Cardiac fibroblast (primary cell): ENCODE measurements at places on chromosomes 13 and 19.

- DNase-seq, result peak; percentile 52
Observed at GRCh38 chr13:30971575-30971974, 39.1 kb downstream of the TEX26 start.

- peak; percentile 65 for DNase-seq
Observed at GRCh38 chr19:4831304-4831978, at the start of gene TICAM1. Gene TICAM1, minus strand, starts transcription at chr19:4831712. Its CDS starts 13,335 bp downstream, at chr19:4818377.

DNA sequence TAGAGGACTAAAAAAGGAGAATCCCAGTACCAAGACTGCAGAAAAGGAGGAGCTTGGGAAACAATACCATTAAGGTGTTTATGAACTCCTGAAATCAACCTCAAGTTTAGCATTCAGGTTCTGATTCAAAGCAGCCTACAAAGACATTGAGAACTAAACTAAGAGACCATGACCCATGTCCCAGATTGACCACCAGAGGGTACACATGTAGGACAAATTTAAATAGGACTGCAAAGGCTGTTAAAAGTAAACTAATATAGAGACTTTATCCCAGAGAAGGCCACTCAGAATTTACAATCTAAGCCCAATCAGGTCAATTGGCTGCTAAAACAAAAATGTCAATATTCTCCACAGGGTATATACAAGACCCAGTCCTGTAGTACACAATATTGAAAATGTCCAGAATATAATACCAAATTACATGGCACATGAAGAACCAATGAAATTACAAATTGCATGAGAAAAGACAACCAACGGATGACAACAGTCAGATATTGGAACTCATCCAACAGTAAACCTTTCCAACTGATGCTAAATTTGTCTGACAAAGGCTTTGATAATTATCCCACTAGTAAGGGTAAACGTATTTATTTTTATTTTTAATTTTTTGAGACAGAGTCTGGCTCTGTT is 682.4 kb downstream of the UQCRFS1 start:
- DNase-seq, result no peak

DNA sequence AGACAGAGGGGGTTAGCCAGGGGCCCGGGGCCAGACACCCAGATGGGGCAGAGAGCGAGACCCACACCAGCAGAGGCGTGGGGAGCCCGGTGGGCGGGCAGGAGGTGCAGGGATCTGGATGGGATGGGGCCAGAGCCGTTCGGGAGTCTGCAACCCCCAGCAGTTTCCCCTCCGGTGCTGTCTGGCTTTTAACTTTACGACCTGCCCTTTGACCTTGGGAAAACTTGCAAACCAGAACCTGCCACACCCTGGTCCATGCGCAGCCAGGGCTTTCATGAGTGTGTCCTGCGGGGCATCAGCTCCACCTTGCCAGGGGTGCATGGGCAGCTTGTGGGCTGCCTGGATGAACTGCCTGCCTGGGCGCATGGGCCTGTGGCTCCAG is 9.8 kb downstream of the JOSD2 start:
- DNase-seq, result no peak

- DNase-seq, result no peak
Observed at GRCh38 chr13:95098916-95099315, 202.3 kb downstream of the ABCC4 start.

- peak; percentile 71 for DNase-seq
Observed at GRCh38 chr19:13718733-13719132, 45.6 kb upstream of the MRI1 start.

- DNase-seq, result no peak
Observed at GRCh38 chr19:54201172-54201701, 579 bp downstream of the RPS9 start.

GRCh38 chr19:45469945-45470761 is 2.4 kb downstream of the FOSB start:
- peak; percentile 72 for DNase-seq

DNA sequence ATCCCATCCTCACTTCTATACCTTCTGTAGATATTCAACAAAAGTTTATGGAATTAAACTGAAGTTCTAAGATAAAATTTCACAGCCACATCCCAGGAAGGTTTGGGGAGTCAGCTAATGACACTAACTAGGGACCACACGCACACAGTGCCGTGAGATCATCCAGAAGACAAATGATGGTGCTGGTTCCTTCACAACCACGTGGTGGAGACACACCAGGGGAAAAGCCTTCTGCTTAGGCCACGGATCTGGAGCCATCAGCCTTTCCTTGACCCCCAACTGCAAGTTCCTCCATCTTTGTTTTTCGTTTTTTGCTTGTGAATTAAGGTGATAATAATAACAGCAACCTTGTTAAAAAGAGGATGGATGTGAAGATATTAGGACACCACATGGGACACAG is 241.6 kb upstream of the MAB21L1 start:
- no peak for DNase-seq

GRCh38 chr19:48393559-48394330 is at the start of gene GRIN2D:
Gene GRIN2D, plus strand, starts transcription at chr19:48393668. Its CDS starts 4,725 bp downstream, at chr19:48398393.
- peak; percentile 53 for DNase-seq

- DNase-seq, result peak; percentile 50
Observed at GRCh38 chr13:24505256-24505655, 7.3 kb downstream of the PARP4 start.

GRCh38 chr13:75416327-75417011 is 65.5 kb downstream of the TBC1D4 start:
- DNase-seq, result no peak

- DNase-seq, result peak; percentile 80
Observed at GRCh38 chr19:17762505-17763229, 11.4 kb downstream of the FCHO1 start.

DNA sequence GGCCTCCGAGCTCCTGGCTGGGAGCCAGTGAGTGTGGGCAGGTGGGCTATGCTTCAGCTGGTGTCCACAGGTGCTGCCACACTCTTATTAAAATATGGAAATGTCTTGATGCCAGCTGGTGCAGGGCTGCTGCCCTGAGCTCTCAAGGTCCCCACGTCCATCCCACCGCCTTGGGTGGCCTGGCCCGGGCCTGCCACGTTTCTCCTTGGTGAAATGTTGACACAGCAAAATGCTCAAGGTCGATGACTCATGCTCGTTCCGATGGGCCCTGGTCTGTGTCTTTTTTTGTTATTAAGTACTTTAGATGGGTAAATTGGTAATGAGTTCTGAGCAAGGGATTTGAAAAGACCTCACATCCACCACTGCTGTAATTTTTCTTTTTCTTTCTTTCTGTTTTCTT is 524.7 kb downstream of the MYO16 start:
- DNase-seq, result no peak

GRCh38 chr19:7706188-7706954 is 4.4 kb upstream of the FCER2 start:
- DNase-seq, result no peak

- no peak for DNase-seq
Observed at GRCh38 chr19:55276720-55277430, 3.0 kb downstream of the HSPBP1 start.
